ENCODE measurements at places on chromosomes 2 and 18.

DNA sequence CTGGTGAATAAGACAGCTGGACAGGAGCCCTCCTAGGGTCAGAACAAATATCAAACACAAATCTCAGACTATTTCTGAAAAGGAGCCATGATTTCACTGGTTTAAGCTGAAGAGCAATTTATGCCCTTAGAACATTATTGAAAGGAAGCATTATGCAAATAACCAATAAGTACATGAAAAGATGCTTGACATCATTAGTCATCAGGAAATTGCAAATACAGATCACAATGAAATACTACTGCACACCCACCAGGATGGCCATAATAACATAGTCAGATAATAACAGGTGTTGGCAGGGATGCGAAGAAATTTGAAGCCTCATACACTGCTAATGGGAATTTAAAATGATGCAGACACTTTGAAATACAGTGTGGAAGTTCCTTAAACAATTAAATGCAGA lies 176.4 kb upstream of the RAB6C start:
- no peak overlapping the region for H3K27ac ChIP-seq
- no peaks in the 10 kb centered on the region for H3K27me3 ChIP-seq
- no peaks in the 10 kb centered on the region for H3K36me3 ChIP-seq
- H3K4me3 ChIP-seq: no peak overlapping the region
- DNase-seq: no peak

DNA sequence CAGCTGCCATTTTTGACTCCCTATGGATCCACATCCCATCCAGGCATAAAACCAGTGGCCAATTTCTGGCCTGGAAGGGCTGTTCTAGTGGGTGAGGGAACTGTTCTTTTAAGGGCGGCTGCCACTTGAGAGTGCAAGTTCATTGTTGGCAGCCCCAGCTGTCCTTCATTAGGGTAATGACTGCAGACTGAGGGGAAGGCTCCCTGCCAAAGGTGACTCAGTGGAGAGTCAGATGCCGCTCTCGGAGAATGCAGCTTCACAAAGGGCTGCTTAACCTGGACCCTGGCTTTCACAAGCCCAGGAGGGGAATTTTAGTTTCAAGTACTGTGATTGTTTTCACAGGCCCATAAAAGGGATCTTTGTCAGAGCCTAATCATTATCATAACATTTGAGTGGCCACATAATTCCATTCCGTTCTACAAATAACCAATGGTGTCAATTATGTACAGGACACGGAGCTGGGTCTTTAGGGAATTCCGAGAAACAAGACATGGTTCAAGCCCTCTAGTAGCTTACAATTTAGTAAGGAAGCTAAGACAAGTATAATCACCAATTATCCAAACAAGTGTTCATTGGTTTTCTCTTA lies 235.7 kb downstream of the CDCA7 start:
- H3K4me1 ChIP-seq: no peaks in the 10 kb centered on the region
- no peak overlapping the region for H3K4me3 ChIP-seq
- H3K27ac ChIP-seq: no peak overlapping the region
- DNase-seq: no peak
- H3K36me3 ChIP-seq: peaks cover 3% of the 10 kb centered on the region
- H3K27me3 ChIP-seq: peaks cover 4% of the 10 kb centered on the region

DNA sequence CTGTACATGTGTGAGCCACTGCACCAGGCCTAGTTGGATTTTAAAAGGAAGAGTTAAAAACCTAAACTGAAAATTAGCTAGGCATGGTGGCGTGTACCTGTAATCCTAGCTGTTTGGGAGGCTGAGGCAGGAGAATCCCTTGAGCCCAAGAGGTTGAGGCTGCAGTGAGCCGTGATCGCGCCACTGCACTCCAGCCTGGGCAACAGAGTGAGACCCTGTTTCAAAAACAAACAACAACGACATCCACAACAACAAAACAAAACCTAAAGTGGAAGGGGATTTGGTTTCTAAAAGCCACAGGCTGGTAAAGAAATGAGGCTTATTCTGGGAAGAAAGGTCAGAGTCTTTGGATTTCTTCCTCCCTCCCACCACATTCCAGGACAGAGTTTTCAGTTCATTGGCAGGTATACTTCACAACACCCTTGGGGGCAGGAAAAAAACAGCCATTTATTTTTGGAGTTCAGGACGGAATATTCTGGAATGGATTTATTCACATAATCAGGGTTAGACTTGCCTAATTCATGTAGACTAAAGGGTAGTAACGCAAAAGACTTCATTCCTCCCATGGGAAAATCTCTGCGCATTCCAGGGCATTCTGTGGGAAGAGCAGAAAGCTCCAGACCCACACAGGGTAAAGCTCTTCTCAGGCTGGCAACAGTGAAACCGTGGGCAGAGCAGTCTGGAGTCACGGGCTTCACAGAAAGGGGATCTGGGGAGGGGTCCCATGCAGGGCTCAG lies 34.9 kb downstream of the TEX44 start:
- no peak overlapping the region for H3K4me3 ChIP-seq
- no peak for DNase-seq
- no peaks in the 10 kb centered on the region for H3K36me3 ChIP-seq
- no peak overlapping the region for H3K27ac ChIP-seq

GRCh38 chr2:148167855-148168254 lies 147.0 kb downstream of the MBD5 start:
- no peak for DNase-seq
- H3K4me3 ChIP-seq: no peak overlapping the region
- no peaks in the 10 kb centered on the region for H3K27me3 ChIP-seq
- H3K36me3 ChIP-seq: peaks cover 8% of the 10 kb centered on the region
- H3K4me1 ChIP-seq: no peaks in the 10 kb centered on the region

All from activated naive CD4-positive, alpha-beta T cell treated with anti-CD3 and anti-CD28 coated beads for 36 hours (primary cell).